Activated T-cell treated with anti-CD3 and anti-CD28 coated beads, Interleukin-2, amount 50 U/mL, for 4 hours (primary cell): ENCODE measurements at places on chromosomes 4 and X.
A peak's percentile ranks its signal among the peaks of the same experiment; 100 is the strongest.

DNA sequence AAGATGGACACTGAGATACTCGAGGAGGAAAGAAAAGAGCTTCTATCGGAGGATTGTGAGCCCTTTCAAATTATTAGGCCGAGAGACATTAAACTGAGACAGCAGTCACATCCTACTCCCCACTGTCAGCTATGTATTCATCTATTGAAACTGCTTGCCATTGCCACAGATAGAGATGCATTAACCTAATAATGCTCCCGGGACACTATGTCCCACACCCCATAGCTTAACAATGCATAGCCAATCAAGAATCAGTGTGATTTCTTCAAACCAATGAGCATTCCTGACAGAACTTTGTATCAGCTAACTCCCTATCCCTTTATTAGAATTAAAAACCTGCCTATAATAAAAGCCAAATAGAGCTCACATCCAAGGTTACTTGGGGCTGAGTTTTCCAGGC, 118.1 kb upstream of the NEIL3 start:
- DNase-seq = no peak

- DNase-seq = no peak
These were observed 161.2 kb upstream of the AGTR2 start for GRCh38 chrX:116009346-116009745.

DNA sequence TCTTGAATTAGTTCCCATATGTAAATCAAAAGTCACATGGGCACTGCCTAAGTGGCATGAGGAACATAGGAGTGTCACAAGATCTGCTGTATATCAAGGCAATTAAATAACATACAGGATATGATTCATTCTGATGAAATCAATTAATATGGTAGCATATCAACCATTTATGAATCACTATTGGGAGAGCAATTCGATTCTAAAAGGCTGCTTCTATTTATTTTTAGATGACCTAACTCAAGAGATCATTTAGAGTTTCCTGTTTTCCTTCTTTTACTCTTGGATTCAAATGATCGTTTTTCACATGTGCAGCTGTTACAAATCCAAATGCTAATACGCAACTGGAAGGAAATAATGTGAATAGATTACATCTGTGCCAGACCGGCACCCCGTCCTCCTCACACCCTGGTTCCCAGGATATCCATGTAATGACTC, 81.9 kb downstream of the HCCS start:
- no peak for DNase-seq

DNA sequence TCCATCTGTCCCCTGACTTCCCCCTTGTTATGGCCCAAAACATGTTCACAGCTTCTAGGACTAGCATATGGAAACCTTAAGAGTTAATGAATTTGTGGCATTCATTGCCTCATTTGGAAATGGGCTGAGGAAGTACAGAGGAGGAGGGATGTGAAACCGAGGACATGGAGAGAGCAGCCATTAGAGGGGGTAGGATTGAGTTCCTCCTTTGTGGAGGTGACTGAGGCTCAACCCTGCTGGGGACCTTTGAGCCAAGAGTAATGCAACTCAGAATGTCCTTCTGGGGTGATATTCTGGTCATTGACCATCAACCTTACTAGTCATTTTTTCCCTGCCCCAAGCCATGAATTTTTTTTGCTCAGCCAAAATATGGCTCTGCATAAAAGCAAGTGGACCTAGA, 109.4 kb downstream of the ZNF518B start:
- DNase-seq = no peak

- no peak for DNase-seq
These were observed 592.5 kb downstream of the PPARGC1A start for GRCh38 chr4:23297327-23297726.

- no peak for DNase-seq
These were observed 22.7 kb downstream of the PBDC1 start for GRCh38 chrX:76195579-76195978.

GRCh38 chrX:30618160-30618765, 35.0 kb upstream of the GK start:
- DNase-seq = no peak

DNA sequence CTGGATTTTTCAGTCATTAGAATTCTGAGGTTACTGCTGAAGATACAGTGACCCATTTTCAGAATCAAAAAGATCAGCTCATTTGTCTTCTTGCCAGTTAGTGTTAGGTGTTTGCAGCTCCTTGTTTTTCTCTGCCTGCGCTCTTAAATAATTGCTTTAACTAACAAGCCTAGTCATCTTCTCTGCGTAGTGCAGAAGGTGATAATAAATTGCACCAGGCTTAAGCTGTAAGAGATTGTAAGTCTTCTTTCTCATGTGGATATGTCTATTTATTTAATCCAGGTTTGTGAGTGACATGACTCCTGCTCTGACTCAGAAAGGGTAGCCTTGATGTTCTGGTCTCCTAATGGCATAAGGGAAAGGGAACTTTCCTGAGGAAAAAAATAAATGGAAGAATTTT, 167.2 kb downstream of the CEP135 start:
- DNase-seq = no peak

GRCh38 chr4:75673027-75673958, at the start of gene G3BP2:
TSS of gene G3BP2 (minus strand) at chr4:75673411. CDS start at chr4:75662025, 11,386 bp downstream.
- peak; percentile 96 for DNase-seq

DNA sequence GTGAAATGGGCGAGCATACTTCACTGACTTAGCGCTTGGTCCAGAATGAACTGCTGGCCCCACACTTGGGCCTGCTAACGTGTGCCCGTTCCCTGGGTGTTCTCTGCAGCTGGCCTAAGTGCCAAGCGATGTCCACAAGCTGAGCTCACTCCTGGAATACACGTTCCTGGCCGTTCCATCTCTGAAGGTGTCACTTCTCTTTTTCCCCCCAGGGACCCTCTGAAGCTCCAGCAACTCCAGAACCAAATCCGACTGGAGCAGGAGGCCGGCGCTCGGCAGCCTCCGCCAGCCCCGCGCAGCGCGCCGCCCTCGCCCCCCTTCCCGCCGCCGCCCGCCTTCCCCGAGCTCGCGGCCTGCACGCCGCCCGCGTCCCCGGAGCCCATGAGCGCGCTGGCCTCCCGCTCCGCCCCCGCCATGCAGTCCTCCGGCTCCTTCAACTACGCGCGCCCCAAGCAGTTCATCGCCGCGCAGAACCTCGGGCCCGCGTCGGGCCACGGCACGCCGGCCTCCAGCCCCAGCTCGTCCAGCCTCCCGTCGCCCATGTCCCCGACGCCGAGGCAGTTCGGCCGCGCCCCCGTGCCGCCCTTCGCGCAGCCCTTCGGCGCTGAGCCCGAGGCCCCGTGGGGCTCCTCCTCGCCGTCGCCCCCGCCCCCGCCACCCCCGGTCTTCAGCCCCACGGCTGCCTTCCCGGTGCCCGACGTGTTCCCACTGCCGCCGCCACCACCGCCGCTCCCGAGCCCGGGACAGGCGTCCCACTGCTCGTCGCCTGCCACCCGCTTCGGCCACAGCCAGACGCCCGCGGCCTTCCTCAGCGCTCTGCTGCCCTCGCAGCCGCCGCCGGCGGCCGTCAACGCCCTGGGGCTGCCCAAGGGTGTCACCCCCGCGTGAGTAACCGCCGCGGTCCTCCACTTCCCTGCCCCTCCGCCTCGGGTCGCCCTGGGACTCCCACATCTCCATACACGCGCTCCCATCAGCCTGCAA, 132.3 kb downstream of the CBR4 start:
- no peak for DNase-seq

DNA sequence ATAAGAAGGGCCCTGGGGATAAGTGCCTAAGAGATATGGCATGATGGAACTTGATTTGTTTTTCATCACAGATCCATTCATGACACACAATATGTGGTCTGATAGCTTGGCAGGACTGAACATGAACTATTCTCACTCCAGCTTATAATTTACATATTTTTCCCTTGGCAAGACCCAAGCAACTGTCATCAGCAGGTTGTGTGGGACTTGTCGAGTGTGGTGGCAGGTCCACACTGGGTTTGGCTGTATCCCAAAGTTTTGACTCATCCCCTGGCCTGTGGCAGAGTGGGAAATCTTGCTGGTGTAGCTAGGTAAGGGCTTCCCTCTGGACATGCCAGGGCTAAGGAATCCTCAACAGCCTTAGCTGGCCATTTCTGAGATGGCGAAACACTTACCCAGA, 81.0 kb upstream of the STIM2 start:
- no peak for DNase-seq

DNA sequence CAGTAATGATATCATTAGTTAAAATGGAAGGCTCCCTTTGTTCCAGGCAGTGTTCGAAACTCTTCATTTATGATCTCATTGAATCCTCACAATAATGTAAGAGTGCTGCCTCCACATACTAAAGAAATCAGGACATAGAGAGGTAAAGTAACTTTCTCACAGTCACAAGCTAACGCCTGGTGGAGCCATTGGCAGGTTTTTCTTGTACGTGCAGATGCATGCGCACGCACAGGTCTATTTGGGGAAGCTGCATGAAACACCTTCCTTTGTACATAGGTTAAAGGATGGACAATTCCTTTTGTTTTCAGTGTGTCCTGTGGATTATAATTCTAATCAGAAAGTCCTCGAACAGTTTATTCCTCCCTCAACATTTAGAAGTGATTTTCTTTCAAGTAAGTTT, 176.2 kb downstream of the RAPGEF2 start:
- DNase-seq = no peak

DNA sequence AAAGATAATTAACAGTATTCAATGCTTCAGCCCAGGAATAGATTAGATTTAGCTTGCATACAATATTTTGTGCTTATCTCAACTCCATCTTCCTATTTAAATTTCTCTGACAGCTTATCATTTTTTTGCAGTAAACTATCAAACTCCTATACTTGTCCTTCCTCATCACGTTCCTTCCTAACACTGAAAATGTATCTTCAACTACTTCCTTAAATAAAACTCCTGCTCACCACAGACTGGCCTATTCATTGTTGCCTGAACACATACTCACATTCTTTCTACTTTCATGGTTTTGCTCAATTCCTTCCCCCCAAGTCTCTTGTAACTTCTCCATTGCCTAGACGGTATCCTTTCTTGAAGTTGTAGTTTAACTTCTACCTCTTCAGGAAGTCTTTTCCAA, 28.5 kb upstream of the PTPN13 start:
- no peak for DNase-seq

DNA sequence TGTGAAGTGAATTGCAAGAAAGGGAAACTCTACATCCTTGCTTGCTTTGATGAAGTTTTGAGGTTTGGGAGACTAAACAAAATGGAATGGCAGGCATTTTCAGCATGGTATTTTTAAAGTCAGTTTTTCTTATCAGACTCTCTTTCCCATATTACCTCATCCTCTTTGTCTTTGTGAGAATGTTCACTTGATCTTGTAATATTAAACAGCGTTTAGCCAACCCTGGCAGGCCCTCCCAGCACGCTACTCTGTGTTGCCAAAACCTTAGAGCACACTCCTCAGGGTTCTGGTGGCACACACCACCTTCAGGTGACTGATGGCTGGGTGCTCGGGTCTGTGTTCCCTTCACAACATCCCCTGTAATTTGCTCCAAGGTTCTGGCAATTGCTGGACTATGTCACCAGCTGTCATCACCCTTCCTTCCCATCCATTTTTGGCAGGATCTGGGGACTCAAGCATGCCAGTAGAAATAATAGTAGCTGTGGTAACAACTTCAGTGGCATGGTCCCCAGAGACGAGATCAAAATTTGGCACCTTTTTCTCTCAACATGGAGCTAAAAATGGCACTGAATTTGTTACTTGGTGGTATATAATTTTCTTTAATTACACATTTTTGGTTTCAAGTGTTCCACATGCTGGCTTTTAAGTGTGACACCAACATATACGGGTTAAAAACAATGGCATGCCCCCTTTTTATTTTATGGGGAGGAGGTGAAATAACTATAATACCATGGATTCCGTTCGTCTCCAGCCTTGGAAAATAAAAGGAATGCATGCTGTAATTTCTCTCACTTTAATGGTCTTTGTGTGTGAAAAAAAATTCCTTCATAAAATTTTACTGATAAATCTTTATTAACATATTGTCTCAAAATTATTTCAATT, 273.1 kb downstream of the DCTD start:
- DNase-seq = no peak

GRCh38 chr4:130368668-130369067, 1272.7 kb downstream of the C4orf33 start:
- DNase-seq = no peak

DNA sequence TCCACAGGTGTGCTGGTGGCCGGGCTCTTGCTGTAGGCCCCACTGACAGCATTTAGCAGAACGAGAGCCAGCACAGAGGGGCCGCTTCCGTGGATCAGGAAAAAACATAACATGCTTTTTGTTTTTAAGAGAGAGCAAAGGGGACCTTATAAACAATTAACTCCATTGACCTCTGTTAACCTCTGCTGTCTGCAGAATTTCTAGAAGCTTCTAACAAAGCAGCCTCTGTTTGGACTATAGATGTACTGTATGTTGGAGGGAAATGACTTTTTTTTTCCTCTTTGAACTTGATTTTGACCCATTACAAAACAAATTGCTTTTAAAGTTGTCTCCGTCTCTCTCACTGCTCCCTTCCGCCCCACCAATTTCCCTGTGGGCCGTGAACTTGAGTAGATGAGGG, 210.7 kb downstream of the FRAS1 start:
- DNase-seq = no peak

- DNase-seq = no peak
These were observed 130.8 kb downstream of the ANAPC10 start for GRCh38 chr4:144967161-144967560.

- DNase-seq = peak; percentile 50
These were observed 1.8 kb downstream of the TBC1D1 start for GRCh38 chr4:37892641-37893040.

- DNase-seq = no peak
These were observed 7.5 kb upstream of the FGF5 start for GRCh38 chr4:80259012-80259411.

DNA sequence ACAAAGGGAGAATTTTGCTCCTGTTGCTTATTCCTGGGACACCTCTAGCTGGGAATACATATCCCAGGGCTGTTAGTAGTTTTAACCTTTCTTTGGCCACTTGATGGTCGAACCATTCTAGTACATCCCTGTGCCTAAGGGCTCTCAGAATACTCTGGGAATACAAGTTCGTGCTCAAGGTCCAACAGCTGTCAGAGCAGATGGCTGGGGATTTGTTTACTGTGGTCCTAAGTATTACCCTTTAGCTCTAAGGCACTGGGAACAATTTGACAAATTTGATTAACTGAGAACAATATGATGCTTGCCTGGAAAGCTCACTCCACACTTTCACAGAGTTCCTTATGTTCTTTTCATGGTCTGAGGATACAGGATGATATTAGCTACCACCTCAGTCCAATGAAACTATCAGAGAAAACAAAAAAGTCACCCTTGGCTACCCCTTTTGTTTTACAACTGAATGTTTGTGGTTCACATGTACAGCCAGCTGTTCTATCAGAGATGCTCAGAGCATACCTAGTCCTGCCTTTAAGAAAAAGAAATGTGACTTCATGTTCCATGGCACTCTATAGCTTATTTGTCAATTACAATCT, 47.4 kb upstream of the PHOX2B start:
- no peak for DNase-seq

GRCh38 chr4:25536564-25537320, 118.9 kb upstream of the SLC34A2 start:
- DNase-seq = no peak

DNA sequence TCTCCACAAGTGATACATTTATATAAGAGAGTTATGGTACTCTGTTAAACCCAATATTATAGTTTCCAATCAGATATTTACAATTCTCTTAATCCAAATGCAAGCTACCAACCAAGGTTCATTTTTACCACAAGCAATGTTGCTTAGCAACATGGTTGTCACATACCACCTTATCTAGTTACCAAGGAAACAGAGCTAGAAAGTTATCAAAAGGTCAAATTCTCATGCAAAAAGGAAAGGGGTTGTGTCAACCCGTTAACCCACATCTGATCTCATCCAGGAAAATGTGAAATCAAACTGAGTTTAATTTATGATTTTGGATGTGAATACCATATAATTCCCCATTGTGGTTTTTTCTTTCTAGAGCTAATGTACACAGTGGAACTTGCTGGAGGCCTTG, 274.1 kb upstream of the MAGEB2 start:
- DNase-seq = no peak
